ENCODE measurements at places on chromosomes 7 and 10. TPM values are rescaled to one million over a fixed set of nuclear protein-coding genes. Genes with fewer than 3 reads are reported as not detected.

DNA sequence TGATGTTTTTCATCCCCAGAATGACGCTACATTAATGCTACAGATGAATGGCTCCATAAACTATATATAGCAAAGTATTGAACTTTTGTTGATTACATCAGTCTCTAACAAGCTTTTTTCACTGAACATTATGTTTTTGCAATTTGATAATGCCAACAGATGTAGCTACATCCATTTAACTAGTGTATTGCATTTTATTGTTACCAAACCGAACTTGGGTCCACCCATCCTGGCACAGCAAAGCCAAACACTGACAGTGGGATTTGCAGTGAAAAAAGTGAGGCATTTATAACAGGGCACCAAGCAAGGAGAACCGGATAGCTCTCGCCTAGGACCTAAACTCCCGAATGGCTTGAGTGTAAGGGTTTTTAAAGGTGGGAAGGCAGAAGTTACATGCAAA lies 182.8 kb upstream of the TNS3 start:
- no peak for DNase-seq

GRCh38 chr7:99392659-99393354 lies 15.6 kb downstream of the PDAP1 start:
- no peak for DNase-seq

GRCh38 chr10:8790390-8790789 lies 735.9 kb downstream of the GATA3 start:
- DNase-seq = no peak

The GPRIN2 gene
- 29.2 TPM for total RNA-seq

The GPNMB gene
- total RNA-seq = 120 TPM

The SH2B2 gene
- 15.0 TPM for total RNA-seq

- no peak for DNase-seq
Measured at GRCh38 chr7:137853053-137853452, 6.3 kb upstream of the DGKI start.
